Inflammatory macrophage treated with lipopolysaccharide for 4 hours (primary cell): ENCODE measurements at places on chromosomes 5 and 9.

DNA sequence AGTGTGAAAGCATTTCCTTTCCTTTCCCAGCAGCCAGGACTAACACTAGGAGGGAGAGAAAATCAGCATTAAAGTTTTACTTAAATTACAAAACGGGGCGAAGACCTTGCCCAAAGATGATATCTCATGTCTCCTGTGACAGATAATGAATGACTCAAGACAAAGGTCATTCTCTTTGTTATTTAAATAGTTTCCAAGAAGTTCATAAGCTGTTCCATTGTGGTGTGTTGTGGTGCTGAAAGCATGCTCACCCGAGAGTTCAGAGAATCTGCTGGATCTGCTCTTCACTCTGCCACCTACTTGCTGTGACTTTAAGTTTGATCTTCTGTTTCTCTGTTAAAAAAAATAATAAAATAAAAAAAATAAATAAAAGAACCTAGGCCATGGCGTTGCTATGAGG lies 265.9 kb upstream of the NR4A3 start:
- DNase-seq, result no peak

GRCh38 chr5:179874136-179874535 lies 15.5 kb upstream of the MRNIP start:
- no peak for DNase-seq

GRCh38 chr9:105859428-105860091 lies 165.2 kb downstream of the TMEM38B start:
- peak; percentile 74 for DNase-seq

DNA sequence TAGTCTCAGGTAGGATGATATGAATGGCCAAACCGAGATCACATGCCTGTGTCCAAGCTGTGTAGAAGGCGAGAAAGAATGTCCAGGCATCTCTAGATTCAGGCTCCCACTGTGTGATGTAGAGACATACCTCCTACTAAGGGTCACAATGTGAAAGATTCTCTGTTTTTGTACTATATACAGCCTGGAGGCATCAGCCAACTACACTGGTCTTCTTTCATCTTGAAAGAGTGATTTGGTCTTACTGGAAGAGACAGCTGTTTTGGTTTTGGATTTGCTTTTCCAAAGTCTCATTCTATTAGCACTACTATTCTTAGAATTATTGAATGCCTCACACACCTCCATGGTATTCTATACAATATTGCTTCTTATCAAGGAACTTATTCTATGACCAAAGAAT lies 26.4 kb downstream of the ERCC8 start:
- DNase-seq, result no peak

- peak; percentile 79 for DNase-seq
These were observed 719 bp upstream of the ISCA1 start for GRCh38 chr9:86282979-86283535.

DNA sequence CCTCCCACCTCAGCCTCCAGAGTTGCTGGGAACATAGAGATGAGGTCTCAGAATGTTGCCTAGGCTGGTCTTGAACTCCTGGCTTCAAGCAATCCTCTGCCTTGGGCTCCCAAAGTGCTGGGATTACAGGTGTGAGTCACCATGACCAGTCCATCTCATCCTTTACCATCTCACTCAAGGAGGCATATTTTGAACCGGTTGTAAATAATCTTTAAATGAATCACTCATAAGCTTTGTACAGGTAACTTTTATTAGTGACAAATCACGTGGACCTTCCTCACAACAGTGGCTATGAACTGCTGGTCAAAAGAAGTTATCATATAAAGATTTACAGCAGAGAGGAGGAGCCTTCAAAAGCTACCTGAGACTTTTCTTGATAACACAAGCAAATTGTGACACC lies 70.7 kb downstream of the RFK start:
- DNase-seq, result no peak

- no peak for DNase-seq
These were observed 40.7 kb downstream of the SH3TC2 start for GRCh38 chr5:149022200-149022599.

DNA sequence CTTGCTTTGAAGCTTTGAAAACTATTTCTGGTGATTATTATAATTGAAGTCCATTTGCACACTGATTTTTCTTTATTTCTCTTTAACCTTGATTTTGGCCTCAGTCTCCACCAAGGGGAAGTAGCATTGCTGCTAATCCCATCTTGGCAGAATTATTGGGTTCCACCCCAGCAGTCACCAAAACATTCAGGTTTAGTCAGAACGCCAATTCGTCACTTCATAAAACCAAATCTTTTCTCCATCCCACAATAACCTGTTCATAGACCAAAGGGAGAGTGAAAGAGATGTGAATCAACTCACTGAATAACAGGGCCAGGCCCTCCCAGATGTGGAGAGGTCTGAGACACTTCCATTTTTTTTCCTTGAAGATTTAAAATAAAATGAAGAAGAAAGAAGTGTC lies 95.1 kb upstream of the VCAN start:
- DNase-seq, result no peak

- DNase-seq, result no peak
These were observed 184.4 kb upstream of the OR13F1 start for GRCh38 chr9:104319685-104320084.

DNA sequence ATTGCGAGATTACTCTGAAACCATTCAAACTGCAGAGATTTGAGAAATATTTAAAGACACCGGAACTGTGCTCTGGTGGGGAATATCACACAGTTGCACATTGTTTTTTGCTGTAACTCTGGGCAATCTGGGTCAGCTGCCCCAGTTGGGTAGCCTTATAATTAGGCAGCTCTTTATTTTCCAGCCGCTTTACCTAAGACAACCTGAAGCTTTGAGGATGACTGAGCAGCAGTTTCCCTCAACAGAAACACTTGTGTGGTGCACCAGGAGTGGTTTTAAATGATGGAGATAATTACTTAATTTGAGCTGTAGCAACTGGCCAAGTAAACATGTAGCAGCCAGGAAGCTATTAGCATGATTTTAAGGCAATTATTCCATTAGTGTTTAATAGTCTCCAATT lies 2.9 kb downstream of the PLCXD3 start:
- no peak for DNase-seq

DNA sequence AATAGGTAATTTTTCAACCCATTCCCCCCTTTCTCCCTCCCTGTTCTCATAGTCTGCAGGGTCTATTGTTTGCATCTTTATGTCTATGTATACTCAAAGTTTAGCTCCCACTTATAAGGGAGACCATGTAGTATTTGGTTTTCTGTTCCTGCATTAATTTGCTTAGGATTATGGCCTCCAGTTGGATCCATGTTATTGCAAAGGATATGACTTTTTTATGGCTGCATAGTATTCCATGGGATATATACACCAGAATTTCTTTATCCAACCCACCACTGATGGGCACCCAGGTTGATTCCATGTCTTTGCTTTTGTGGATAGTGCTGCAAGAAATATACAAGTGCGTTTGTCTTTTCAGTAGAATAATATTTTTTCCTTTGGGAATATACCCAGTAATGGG lies 761.6 kb upstream of the GRAMD2B start:
- DNase-seq, result no peak

- DNase-seq, result peak; percentile 90
These were observed 580 bp upstream of the RFX3 start for GRCh38 chr9:3526165-3526996.

- DNase-seq, result peak; percentile 74
These were observed 12.1 kb downstream of the OR2V2 start for GRCh38 chr5:181159286-181160151.

DNA sequence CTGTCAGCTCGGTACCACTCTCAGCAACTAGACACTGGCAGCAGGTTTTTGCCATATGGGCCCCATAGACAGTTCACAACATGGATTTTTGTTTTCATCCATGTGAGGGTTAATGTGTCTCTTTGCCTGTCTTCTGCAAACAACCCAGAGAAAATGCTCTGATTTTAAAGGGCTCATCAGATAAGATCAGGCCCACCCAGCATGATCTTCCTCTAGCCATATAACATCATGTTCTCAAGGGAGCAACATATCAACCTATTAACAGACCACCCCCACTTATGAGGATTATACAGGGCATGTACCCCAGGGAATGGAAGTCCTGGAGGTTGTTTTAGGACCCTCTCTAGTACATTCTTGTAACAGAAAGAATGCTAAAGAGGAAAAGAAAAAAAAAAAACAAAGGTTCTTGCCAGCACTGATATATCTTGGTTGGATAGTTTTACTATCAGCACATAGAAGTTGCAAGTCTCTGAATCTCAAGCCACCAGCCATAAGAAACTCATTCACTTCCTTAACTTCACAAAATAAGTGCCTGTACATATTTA lies 1015.1 kb downstream of the TLE4 start:
- no peak for DNase-seq

GRCh38 chr5:165805756-165806155 lies 2300.3 kb downstream of the MAT2B start:
- DNase-seq, result no peak

GRCh38 chr9:28648723-28649122 lies 1075.4 kb upstream of the C9orf72 start:
- no peak for DNase-seq

DNA sequence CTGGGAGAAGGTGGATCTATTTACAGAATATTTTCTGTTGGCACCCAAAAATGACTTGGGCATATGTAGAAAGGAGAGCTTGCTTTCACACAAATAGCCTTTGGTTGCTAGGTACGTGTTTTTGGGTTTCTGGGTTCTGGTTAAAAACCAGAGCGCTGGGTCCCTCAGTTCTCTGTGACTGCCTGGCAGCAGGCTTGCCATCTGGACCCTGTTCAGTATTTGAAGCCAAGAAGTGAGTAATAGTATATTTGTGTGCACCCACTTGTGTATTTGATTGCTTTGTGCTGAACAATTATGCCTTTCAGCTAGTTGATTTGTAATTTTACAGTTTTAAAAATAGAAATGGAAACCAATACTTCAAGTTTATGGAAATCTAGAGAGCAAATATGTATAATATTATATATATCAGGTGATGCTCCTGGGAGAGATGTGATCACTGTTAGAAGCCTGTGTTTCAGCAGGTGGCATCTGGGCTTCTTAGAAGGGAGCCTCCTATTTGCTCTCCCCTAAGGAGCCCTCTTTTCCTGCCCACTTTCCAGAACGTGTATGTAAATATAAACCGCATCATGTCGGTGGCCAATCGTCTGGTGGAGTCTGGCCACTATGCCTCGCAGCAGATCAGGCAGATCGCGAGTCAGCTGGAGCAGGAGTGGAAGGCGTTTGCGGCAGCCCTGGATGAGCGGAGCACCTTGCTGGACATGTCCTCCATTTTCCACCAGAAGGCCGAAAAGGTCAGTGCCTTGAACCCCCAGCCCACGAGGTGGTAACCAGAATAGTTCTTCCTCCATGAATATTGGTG lies 153.6 kb downstream of the TRIO start:
- DNase-seq, result no peak

DNA sequence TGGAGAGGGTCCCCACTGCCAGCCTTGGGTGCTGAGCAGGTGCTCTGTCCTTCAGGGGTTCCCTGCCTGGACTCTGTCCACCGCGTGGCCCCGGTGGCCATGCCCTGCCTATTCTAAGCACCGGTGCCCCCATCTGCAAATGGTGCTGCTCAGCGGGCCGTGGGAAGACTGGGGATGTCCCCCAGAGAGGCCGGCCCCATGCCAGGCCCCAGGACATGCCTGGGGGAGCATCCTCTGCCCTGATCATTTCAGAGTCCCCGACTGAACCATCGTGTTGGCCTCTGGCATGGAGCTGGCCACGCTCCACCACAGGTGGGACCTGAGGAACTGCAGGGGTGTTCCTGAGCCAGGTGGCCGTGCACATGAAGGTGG lies 64.7 kb downstream of the RXRA start:
- no peak for DNase-seq

- no peak for DNase-seq
These were observed 2.3 kb downstream of the ACSL6 start for GRCh38 chr5:132008961-132009680.

- DNase-seq, result no peak
These were observed 4.9 kb upstream of the LRRC14B start for GRCh38 chr5:186091-187041.

- DNase-seq, result peak; percentile 3
These were observed 66.7 kb downstream of the HRH2 start for GRCh38 chr5:175724314-175725275.

DNA sequence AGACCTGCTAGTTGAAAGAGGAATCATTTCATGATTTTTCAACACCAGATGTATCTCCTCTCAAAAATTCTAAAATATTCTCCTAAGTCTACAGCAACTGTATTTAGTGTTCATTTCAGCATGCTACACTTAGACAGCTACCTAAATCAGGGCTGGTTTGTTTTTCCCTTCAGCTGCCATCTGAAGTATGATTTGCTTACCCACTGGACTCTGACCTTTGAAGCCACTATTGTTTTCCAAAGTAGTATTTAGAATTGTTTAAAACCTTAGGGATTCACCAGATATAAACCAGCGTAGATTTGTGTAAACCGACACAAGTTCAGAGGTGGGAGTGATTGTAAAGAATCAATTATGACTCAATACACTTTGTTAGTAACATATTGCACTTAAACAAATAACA lies 193.1 kb downstream of the ADAMTS6 start:
- no peak for DNase-seq

- no peak for DNase-seq
These were observed 108.6 kb downstream of the KLHL3 start for GRCh38 chr5:137627293-137627692.

GRCh38 chr5:85140471-85140870 lies 755.8 kb upstream of the EDIL3 start:
- no peak for DNase-seq

- DNase-seq, result peak; percentile 4
These were observed 153.7 kb downstream of the FGF1 start for GRCh38 chr5:142531977-142532780.

DNA sequence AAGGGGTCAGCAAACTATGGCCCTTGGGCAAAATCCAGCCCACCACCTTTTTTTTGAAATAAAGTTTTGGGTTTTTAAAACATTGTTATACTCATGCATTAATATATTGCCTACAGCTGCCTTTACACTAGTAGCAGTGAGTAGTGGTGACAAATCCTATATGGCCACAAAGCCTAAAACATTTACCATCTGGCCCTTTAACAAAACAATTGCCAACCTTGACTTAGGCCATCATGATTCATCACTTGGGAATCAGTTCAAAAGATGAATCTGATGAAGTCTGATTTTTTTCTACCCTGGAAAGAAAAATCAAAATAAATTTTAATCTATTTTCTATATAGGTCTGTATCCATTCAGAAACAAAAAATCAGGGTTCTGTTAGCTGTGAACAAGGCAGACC lies 484.9 kb downstream of the BNC2 start:
- DNase-seq, result no peak

GRCh38 chr9:117461386-117461785 lies 46.5 kb upstream of the ASTN2 start:
- no peak for DNase-seq

GRCh38 chr5:178327446-178327845 lies 94.8 kb upstream of the PHYKPL start:
- no peak for DNase-seq

GRCh38 chr9:114287001-114287762 lies 35.7 kb upstream of the ORM1 start:
- DNase-seq, result no peak

DNA sequence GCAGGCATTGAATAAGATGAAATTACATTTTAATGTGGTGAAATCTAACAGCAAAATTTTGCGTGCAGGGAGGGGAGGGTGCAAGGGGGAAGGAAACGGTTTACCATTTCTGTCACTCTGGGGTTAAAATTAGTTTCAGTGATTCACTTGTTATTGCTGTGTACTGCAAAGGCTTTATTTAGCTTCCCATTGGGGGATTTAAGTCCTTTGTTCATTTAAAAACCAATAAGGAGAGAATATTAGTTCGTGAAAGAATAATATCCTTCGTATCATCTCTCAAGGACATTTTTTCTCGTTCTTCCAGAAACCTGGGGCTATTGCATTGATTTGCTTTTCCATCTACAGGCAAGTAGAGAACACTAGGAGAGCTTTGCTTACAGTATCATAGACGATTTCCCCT lies 667.8 kb upstream of the RGMB start:
- no peak for DNase-seq

- no peak for DNase-seq
These were observed 131.3 kb downstream of the ZDHHC21 start for GRCh38 chr9:14561929-14562405.
